ENCODE measurements at places on chromosomes 11 and 22. TPM values are rescaled to one million over a fixed set of nuclear protein-coding genes. Genes with fewer than 3 reads are reported as not detected.

- DNase-seq: no peak
Observed at GRCh38 chr11:113161711-113162591, 152.4 kb upstream of the TTC12 start.

The PARVG gene
- not detected for total RNA-seq

DNA sequence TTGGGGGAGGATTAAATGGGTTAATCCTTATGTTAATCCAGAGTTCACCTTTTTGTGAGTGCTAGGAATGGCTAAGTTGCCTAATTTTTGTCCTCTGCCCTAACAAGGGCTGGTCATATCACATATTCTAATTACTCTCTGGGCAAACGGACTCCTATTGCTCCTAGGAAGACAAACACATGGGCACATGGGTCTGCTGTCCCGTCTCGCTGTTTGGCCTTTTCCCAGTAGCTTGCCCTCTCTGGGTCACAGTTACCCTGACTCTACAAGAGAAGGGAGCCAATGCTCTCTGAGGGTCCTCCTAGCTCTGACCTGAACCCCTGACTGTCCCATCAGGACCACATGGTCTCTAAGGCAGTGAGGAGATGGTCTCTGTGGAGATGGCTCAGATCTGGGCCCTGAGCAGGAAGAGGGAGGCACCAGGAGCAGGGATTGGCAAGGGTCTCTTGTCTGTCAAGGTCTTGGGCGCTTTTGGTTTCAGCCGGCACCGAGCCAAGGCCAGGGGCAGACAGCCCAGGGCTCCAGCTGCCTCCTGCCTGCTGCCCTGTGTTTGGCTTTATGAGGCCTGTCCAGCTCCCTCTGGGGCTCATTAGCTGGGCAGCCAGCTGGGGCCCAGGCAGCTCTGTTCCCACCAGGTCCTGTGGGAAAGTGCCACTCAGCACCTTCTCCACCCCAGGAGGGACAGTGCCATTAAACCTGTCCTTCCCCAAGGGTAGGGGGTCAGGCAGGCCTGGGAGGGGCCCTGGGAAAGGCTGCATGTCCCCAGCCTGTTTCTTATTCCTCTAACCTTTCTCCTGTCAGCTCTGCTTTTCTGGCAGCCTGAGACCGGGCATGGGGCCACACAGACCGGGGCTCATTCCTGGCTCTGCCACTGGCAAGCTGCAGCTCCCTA is 559.9 kb downstream of the MN1 start:
- DNase-seq: no peak

The CALCB gene
- total RNA-seq: 3.1 TPM

DNA sequence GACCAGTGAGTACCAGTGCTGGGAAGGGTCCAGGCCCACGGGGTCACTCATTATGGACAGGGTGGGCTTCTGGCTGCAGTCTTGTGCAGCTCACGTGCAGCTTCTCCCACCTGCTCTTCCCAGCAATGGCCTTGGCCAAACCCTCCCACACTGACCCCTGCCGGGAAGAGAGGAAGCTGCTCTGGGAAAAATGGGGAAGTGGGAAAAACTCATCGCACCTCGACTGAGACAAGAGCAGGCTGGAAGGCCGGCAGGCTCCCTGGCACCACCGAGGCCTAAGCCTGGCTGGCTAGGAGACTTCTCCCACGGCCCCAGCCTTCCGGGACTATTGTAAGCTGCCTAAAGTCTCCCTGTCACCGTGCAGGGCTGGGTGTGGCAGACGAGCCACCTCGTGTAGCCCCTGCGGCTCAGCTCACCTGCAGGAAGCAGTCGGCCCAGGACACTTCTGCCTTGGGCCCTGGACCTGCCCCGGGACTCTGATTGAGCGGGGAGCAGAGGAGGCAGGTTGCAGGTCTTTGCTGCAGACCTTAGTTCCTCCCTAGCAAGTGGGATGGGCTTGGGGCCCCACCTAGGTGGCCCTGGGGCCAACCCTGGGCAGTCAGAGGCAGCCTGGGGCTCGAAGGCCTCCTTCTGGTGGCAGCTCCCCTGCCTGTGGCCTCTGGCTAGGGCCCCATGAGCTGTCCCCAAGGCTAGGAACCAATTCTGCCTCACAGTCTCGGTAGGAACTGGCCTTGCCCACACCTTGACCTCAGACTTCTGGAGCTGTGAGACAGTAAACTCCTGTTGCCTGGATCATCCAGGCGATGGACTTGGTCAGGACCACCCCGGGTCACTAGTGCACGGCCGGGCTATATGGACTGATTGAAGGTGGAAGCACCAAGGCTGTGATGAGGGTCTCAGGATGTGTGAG is 23.1 kb downstream of the MRGPRG start:
- DNase-seq: no peak

The A4GALT gene
- total RNA-seq: 2.6 TPM

- DNase-seq: no peak
Observed at GRCh38 chr11:111941963-111942362, 4.8 kb downstream of the DIXDC1 start.

DNA sequence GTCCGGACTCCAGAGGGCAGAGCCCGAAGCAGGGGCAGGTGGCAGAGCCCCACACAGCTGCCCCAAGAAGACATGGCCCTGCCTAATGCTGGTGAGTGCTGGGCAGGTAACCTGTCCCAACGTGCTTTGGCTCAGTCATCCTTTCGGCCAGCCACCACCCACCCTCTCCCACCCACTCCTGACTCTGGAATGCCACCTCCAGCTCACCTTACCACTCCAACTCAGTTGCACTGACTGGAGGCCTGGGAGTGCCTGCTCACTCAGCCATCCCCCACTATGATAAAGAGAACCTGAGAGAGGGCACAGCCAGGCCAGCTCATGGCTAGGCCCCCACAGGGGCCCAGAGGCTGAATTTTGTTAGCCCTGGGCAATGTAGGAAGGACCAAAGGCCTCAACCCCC is 53.8 kb upstream of the MPEG1 start:
- DNase-seq: no peak

GRCh38 chr11:27013781-27014361 is 20.0 kb downstream of the FIBIN start:
- DNase-seq: no peak

The TENM4 gene
- 16.6 TPM for total RNA-seq

The TMA7B gene
- total RNA-seq: not detected

GRCh38 chr11:86510097-86510496 is 135.4 kb downstream of the CCDC81 start:
- DNase-seq: no peak

The OR2D3 gene
- not detected for total RNA-seq

DNA sequence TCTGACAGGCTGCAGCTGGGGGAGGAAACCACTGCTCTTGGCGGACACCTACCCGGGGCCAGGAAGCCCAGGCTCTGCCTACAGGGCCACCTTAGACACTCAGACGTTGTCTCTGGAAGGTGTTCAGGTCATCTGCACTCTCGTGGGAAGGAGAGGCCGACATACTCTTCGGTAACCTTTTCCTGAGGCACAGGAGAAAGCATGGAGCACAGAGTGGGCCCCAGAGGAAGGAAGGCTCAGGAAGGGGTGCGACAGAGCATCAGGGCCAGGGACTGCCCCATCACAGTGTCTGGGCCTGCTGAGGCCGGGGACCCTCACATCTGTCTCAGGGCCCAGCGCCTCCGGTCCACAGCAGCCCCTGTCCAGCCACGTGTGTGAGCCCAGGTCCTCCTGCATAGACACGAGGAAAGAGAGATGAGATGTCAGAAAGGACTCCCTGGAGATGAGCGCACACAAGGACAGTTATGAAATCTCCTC is 18.2 kb upstream of the TUB start:
- no peak for DNase-seq

- DNase-seq: peak; percentile 74
Observed at GRCh38 chr11:43557553-43558110, 122.9 kb upstream of the HSD17B12 start.

The OR2AG1 gene
- not detected for total RNA-seq

- DNase-seq: no peak
Observed at GRCh38 chr22:17912945-17913721, 111.2 kb downstream of the MICAL3 start.

The CYB561A3 gene
- 18.2 TPM for total RNA-seq

GRCh38 chr11:102664001-102664752 is 39.0 kb upstream of the MMP20 start:
- peak; percentile 20 for DNase-seq

DNA sequence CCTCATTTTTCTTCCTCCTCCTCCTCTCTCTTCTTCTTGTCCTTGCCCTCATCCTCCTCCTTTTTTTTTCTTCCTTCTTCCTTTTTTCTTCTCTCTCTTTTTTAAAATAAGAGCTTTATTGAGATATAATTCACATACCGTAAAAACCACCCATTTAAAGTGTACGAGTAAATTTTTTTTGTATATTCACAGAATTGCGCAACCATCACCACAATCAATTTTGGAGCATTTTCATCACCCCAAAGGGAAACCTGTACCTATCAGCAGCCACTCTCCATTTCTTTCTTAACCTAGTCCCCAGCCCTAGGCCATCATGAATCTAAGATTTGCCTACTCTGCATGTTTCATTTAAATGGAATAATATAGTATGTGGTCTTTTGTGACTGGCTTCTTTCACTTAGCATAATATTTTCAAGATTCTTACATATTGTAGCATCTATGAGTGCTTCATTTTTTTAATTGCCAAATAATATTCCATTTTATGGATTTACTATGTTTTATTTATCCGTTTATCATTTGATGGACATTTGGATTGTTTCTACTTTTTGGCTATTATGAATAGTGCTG is 35.0 kb downstream of the CAT start:
- DNase-seq: no peak

GRCh38 chr11:69211920-69212797 is 56.4 kb downstream of the SMIM38 start:
- peak; percentile 34 for DNase-seq

- DNase-seq: no peak
Observed at GRCh38 chr11:73597336-73597955, 466 bp downstream of the FAM168A start.

DNA sequence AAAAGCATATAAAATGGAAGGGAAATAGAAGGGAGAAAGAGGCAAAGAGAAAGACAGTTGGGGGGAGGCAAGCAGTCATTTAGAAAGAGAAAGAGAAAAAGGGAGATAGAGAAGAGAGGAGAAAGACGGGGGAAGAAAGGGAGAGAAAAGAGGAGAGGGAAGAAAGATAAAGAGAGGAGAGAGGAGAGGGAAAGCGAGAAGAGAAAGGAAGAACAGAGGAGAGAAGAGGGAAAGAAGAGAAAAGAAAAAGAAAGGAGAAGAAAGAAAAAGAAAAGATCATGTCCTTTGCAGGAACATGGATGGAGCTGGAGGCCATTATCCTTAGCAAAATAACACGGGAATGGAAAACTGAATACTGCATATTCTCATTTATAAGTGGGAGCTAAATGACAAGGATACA is 247.7 kb downstream of the MIAT start:
- DNase-seq: no peak

- DNase-seq: no peak
Observed at GRCh38 chr11:12195768-12196167, 85.4 kb downstream of the MICAL2 start.

GRCh38 chr11:33668468-33668825 is 32.2 kb downstream of the C11orf91 start:
- no peak for DNase-seq

- no peak for DNase-seq
Observed at GRCh38 chr22:36445158-36445668, 36.2 kb downstream of the TXN2 start.

The PGA5 gene
- not detected for total RNA-seq

DNA sequence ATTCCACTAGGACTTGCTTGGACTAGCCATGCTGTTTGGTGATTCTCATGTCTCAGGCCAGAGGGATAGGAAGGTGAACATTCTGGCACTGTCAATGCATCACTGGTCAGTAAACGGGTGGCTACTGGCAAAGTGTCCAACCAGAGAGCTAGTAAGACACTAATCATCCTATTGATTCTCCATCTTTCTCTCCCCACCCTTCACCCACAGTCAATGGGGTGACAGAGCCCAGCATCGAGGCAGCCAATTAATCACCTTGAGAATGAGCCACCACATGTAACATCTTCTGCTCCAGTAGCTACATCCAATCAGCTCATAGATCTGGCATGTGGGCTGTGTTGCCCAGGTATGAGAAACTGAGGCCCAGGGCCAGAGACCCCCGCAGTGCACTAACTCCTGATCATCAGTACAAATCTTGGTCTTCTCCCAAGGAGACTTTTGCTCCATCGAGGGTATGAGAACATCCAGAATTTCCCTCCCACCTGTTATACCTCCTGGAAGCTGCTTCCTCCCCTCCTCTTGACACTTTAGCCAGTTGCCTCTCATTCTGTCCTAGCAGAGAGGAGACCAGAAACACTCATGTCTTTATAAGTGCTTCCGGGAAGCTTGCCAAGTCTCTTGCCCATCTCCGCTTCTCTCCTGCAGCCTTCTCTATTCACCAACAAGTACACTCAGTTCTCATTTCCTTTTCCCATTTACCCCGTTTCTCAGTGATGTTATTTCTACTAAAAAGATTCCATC is 17.0 kb downstream of the HTR3A start:
- no peak for DNase-seq

- DNase-seq: peak; percentile 87
Observed at GRCh38 chr11:8871171-8871775, 39.7 kb upstream of the AKIP1 start.

GRCh38 chr11:117010808-117011540 is 87.3 kb downstream of the SIK3 start:
- no peak for DNase-seq

DNA sequence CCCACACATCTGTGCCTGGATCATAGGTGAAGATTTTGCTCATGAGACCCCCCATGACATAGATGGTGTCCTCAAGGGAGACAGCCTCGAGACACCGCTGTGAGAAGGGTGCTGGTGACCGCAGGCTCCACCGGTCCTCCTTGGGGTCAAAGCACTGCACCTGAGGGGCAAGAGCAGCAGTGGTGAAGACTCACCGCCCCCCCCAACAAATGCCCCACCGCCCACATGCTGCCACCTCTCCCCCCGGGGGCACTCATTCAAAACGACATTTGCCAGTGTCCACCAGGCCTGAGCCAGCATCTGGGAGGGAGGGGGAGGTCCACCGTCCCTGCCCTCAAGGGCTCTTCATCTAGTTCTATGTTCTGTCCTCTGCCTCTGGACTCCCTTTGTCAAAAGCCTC is 9.3 kb downstream of the KLHL35 start:
- DNase-seq: no peak

DNA sequence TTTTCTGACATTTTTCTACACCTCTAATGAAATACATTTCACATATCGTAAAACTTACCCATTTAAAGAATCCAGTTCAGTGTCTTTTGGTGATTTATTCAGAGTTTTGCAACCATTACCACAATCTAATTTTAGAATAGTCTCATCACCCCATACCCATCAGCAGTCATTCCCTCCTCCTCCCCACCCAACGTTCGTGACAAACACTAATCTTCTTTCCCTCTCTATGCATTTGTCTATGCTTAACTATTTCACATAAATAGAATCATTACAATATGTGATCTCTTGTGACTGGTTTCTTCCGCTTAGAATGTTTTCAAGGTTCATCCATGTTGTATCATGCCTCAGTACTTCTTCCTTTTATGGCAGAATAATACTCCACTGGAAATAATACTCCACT is 9.5 kb downstream of the TTC28 start:
- DNase-seq: no peak

DNA sequence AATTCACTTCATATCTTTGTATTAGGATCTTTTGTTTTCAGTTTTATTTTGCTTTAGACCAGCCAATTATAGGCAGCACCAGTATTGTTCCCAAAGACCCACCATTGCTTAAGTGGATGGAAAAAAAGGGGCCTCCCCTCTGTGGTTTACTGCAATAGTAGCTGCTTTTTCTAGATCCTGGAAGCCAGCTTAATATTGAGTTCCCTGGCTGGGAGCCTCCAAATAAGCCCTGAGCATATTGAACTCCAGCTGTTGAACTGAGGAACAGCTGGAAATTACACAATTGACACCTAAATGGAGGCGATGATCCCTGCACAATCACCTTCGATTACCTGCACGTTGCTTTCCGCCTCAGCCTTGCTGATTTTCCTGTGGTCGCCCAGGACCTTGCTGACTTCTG is 576.0 kb downstream of the SOX6 start:
- no peak for DNase-seq

Measured in neural progenitor cell (in vitro differentiated cells).